Fibroblast of skin of scalp (primary cell): ENCODE measurements at places on chromosomes 3 and 15.

- DNase-seq, result peak; percentile 67
Measured at GRCh38 chr3:17645074-17645698, 97.2 kb downstream of the TBC1D5 start.

DNA sequence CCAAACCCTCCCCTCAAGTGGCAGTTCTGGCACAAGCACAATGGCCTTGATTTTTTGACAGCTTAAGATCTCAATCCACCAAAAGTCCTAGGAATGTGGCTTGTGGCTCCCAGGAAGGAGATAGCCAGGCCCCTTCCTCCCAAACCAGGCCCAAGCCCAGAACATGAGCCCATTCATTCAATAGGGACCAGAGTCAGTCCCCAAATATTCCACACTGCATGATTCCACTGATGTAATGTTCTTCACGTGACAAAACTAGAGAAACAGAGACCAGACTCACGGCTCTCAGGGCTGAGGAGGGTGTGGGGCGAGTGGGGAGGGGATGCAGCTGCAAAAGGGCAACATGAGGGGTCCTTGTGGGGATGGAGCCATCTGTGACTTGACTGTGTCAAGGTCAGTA lies 25.5 kb downstream of the ABTB1 start:
- peak; percentile 35 for DNase-seq

DNA sequence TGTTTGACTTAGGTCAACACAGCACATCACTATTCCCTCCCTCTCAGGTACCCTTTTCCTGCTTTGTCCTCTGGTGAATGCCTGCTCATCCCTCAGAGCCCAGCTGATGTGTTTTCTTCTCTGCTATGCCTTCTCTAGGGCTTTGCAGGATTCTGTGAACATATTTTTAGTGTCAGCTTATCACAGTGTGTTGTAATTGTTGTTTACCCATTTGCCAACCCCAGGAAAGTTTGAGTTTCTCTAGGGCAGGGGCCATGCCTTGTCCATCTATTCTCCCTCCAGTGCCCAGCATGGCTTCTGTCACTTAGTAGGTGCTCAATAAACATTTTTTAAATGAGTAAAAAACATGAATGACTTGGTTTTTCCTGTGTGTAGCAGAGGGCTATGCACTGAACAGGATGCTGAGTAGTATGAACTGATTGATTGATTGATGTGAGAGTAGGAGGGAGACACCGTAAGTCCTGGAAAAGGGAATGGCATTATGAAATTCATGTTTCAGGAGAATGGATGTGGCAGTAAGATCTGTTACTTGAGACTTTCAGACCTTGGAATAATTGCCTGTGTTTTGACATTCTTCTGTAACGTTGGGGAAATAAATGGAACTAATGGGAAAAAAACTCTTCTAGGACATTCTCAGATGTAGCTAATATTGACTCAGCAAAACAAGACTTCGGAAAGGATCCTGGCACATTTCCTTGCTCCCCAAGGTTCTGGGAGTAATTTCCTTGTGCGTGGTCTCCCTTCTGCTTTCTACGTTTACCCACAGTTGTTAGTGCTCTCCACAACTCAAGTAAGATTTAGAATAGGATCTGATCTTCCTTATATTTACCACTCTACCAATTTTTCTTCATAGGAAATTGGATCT lies 267.3 kb upstream of the TBL1XR1 start:
- no peak for DNase-seq

DNA sequence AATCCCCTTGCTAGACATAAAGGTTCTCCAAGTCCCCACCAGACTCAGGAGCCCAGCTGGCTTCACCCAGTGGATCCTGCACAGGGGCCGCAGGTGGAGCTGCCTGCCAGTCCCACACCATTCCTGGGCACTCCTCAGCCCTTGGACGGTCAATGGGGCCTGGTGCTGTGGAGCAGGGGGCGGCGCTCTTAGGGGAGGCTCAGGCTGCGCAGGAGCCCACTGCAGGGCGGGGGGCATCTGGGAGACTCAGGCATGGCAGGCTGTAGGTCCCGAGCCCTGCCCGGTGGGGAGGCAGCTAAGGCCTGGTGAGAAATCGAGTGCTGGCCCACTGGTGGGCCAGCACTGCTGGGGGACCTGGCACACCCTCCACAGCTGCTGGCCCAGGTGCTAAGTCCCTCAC lies 75.1 kb upstream of the TBC1D5 start:
- DNase-seq, result no peak

GRCh38 chr3:149486726-149487125 lies 12.2 kb downstream of the TM4SF4 start:
- DNase-seq, result no peak

- DNase-seq, result no peak
Measured at GRCh38 chr3:197576838-197577237, 21.1 kb upstream of the BDH1 start.

GRCh38 chr3:47035645-47036044 lies 56.2 kb downstream of the NBEAL2 start:
- no peak for DNase-seq

GRCh38 chr3:170154084-170154483 lies 27.4 kb downstream of the PHC3 start:
- peak; percentile 49 for DNase-seq

DNA sequence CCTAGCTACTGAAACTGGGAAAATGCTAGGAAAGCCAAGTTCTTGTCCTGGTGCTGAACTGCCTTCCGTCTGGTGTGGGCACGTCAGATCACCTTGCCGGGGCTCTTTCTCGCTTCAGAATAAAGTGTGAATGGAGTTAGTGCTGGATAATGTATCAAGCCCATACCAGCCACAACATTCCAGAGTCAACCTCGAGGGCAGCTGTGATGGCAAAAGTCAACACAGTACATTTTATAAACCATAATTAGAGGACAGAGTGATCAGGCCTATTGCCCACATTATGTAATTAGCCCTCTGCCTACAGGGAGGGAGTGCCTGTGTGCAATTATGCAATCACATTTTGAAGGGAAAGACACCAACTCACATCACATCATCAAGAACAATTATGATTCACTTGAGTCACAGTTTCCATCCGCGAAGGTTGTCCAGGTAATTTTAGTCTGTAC lies 165.2 kb downstream of the RORA start:
- DNase-seq, result no peak

DNA sequence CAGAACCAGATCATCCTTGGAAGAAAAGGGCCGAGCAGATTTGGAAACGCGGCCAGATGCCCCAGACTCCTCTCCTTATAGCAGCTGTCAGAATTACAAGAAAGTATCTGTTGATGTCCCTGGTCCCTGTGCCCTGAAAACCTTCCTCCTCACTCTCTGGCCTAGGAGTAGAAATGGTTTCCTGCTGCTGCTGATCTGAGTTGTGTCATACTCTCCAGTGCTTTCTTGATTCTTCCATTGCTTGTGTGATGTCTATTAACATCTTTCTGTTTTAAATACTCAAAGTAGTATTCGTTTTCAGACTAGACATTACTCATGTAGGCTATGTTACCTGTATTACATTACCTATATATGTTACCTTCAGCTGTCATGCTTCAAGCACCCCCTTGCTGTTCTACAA lies 26.8 kb upstream of the HERC1 start:
- no peak for DNase-seq

DNA sequence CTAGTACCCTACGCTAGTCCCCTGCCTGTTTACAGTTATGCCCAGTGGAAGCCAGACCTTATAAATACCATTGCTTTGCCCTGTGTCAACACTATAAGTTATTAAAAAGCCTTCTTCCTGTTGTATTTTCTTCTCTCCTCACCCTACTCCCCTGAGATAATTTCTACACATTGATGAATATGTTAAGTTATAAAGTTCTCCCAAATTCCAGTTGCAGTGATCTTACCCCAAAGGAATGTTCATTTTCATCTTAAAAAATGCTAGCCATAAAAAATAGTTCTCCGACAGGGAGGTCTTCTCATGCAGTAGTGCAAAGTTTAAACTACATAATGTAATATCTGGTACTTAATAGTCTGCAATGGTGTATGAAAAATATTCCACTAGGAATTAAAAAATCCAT lies 58.6 kb downstream of the MAP2K5 start:
- DNase-seq, result peak; percentile 74

GRCh38 chr3:186143250-186143649 lies 34.4 kb upstream of the ETV5 start:
- no peak for DNase-seq

- peak; percentile 61 for DNase-seq
Measured at GRCh38 chr3:120203016-120203415, 82.0 kb downstream of the GPR156 start.

GRCh38 chr3:47250309-47251060 lies 32.1 kb downstream of the KIF9 start:
- peak; percentile 30 for DNase-seq

- DNase-seq, result no peak
Measured at GRCh38 chr3:65166531-65166930, 478.7 kb upstream of the ADAMTS9 start.

GRCh38 chr15:98907927-98908471 lies 99.6 kb downstream of the PGPEP1L start:
- DNase-seq, result no peak

DNA sequence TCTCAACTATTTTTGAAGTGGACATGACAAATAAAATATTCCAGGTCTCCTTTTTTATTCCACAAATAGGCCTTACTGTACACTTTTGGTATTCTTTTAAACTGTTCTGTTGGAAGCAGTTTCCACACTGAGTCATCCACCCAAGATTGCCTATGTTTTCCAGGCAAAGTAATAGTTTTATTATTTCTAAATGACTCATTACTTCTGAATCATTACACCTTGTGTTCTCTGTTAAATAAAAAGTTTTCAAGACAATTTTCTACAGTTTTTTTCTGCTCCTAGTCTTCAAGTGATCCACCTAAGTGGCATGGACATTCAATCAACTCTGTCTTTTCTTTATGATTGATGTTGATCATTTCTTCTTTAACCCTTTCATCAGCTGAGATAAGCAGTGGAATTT lies 26.5 kb downstream of the PPP2R3A start:
- peak; percentile 72 for DNase-seq

DNA sequence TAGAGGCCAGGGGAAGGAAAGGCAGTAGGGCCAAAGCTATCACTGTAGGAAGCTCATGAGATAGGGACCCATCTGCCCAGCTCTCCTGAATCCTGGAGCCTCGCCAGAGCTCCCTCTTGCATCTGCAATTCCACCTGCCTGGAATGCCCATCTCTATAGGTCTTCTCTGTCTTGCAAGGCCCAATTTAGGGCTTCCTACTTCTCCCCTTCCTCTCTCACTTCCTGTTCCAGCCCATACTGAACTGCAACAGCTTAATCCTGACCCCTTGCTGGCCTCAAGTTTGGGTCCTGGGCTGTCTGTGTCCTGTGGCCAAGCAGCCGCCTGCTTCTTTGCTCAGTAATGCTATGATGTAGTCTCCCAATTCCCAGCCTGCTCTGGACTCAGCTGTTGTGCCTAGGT lies 3.6 kb upstream of the PTPN23 start:
- DNase-seq, result no peak

DNA sequence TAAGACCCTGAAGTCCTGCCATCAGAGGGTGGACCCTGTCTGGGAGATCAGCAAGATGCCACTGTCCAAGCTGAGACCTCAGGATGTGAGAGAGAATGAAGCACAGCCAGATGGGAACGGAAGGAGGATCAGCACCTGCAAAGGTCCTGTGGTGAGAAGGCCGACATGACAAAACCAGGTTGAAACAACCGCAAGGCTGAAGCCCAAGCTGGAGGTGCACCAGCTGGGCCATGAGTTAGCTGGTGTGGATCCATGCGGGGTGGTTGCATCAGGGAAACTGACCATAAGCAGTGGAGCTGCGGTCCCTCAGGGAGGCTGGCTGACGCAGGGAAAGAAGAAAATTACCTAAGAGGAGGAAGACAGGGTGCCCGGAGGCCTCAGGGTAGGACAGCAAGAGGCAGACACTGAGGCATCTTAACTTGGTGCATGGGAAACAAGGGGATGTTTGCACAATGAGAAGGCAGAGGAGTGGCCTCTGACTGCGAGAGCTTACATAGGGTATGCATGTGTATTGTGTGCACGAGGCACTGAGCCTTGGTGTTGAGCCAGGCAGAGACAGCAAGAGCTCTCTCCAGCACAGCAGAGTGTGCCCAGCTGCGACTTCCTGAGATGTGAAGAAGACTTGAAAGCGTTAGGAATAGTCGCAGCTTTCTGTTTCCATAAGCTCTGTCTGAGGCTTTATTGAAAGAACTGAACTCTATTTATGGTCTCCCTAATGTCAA lies 497.7 kb downstream of the OCA2 start:
- DNase-seq, result peak; percentile 27

DNA sequence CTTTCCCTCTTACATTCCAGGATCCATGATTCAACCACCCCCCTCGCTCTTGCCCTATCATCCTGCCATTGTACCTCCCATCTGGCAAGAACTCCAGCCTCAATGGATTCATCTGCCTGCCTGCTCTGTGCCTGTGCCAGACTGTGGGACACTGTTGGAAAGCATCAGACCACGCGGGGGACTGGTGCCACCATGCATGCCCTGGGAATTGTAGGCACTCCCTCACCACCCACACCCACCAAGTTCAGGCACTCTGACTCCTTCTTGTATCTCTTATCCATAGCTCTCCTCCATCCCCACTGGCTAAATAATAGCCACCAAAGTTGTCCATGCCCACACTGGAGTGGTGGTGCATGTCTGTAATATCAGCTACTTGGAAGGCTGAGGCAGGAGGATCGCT lies 143.8 kb downstream of the TPRA1 start:
- DNase-seq, result no peak

GRCh38 chr3:171790898-171791691 lies 19.2 kb downstream of the PLD1 start:
- DNase-seq, result peak; percentile 60

GRCh38 chr3:71854096-71854495 lies 69.1 kb upstream of the PROK2 start:
- no peak for DNase-seq

GRCh38 chr3:50623840-50624474 lies 7.0 kb downstream of the MAPKAPK3 start:
- DNase-seq, result no peak

- peak; percentile 45 for DNase-seq
Measured at GRCh38 chr3:175041369-175041768, 182.2 kb downstream of the NAALADL2 start.

DNA sequence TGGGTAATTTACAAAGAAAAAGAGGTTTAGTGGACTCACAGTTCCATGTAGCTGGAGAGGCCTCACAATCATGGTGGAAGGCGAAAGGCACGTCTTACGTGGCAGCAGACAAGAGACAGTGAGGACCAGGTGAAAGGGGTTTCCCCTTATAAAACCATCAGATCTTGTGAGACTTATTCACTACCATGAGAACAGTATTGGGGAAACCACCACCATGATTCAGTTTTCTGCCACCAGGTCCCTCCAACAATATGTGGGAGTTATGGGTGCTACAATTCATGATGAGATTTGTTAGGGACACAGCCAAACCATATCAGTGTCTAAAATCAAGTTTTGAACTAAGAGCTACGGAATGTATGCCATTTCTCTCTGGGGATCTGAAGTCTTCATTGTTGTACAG lies 354.8 kb upstream of the C2CD4B start:
- DNase-seq, result no peak

GRCh38 chr15:47736143-47736786 lies 19.0 kb downstream of the SEMA6D start:
- DNase-seq, result no peak

GRCh38 chr3:23800731-23801130 lies 5.0 kb upstream of the UBE2E1 start:
- peak; percentile 47 for DNase-seq

- DNase-seq, result no peak
Measured at GRCh38 chr3:113261063-113261625, 49.8 kb downstream of the BOC start.
